Stimulated activated CD4-positive, alpha-beta T cell treated with anti-CD3 and anti-CD28 coated beads, Interleukin-1b, Interleukin-23, amount 100 ng/mL, for 4 hours (primary cell): ENCODE measurements at places on chromosomes 2 and 18.

DNA sequence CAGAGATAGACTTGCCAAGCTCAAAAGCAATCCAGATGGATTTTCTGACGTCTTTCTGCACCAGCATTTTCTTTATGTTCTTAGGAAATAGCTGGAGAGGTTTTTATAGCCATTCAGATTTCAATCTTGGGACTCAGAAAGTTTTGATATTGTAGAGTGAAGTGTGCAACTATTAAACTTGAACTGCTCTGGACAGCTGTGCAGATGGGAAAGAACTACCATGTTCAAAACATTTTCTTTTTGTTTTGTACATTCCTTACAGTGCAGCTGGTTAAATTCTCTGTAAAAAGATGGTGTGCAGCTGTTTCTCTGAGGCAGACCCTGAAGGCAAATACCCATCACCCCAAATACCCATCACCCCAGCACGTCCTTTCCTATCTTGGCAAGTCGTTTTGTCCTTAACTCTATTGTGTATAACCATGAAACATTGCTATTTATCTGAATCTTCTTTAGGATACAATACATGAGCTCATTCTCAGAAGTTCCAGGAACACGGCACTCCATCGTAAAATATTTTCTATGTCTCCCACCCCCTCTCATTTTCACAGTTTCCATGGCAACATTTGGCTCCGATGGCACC is 38.8 kb downstream of the AQP4 start:
- no peak for DNase-seq

GRCh38 chr18:23568281-23569138 is 17.8 kb downstream of the NPC1 start:
- DNase-seq: no peak

- DNase-seq: no peak
Observed at GRCh38 chr2:110688594-110689091, 10.8 kb upstream of the BUB1 start.

DNA sequence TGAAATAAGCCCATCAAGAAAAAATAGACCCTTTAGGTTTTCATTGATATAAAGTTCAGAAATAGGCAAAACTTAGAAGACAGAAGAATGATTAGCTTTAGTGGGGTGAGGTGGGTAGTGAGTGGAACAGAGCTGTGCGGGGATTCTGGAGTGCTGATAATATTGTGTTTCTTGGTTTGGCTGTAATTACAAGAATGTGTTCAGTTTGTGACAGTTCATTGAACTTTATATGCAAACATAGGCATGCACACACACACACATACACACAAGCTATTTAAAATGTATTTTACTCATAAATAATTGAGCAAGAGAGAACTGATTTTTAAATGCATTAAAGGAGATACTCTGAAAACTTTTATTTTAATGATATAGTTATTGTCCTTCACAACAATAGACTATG is 17.1 kb downstream of the ARHGAP15 start:
- DNase-seq: no peak

DNA sequence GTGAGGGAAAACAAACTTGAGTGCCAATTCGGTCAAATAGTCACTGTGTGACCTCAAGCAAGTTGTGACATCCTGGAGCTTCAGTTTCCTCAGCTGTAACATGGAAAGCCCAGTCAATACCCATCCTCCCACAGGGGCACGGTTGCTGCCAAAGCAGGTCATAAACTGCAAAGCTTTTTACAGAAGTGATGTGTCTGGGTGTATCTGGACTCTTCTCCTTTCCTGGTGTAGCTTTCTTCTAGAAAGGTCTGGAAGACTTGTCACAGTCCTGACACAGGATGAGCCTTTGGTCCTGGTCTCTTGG is 4.2 kb upstream of the AFF3 start:
- no peak for DNase-seq

- no peak for DNase-seq
Observed at GRCh38 chr2:215657844-215658243, 222.0 kb upstream of the FN1 start.

DNA sequence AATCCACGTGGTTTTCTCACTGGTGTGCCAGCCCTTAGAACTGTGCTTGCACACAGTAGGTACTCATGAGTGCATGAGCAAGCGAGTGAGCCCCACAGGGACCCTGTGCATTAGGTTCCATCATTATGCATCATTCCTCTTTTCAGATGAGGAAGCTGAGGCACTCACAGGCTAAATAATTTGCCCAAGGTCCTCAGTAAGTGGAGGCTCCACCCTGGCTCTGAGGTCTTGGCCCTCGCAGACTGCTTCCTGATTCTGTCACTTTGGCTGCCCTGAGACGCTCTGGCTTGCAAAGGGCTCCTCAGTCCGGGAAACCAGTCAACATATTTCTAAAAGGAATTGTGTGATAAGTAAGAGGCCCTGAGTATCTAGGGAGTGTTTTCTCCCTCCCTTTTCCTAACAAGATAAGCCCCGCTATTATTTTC is 71.7 kb downstream of the IL1R2 start:
- DNase-seq: no peak

- DNase-seq: no peak
Observed at GRCh38 chr2:27527182-27527581, 30.5 kb downstream of the GCKR start.

GRCh38 chr2:14632133-14632936 is at the start of gene LRATD1:
LRATD1 (plus strand) TSS chr2:14632717; CDS start chr2:14633980, 1,263 bp downstream.
- no peak for DNase-seq

DNA sequence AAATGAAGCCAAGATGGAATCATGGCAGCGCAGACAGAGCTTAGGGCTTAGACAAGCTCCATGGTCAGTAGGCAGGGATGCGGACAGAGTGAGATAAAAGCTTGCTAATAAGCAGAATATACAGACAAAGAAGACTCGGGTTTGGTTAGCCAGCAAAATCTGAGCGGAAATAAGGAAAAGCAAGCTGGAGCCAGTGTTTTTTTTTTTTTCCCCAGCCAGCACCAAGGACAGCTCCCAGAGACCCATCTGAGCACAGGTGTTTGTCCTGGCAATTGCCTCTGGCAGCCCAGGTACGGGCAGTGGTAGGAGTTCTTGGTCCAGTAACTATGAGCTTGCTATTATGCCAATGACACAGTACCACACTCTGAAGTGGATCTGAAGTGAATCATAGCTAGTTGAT is 187.6 kb downstream of the ADCYAP1 start:
- DNase-seq: no peak

GRCh38 chr2:177604271-177605065 is 211.9 kb downstream of the AGPS start:
- DNase-seq: no peak

GRCh38 chr2:129404000-129404685 is 575.3 kb upstream of the RAB6C start:
- DNase-seq: no peak

DNA sequence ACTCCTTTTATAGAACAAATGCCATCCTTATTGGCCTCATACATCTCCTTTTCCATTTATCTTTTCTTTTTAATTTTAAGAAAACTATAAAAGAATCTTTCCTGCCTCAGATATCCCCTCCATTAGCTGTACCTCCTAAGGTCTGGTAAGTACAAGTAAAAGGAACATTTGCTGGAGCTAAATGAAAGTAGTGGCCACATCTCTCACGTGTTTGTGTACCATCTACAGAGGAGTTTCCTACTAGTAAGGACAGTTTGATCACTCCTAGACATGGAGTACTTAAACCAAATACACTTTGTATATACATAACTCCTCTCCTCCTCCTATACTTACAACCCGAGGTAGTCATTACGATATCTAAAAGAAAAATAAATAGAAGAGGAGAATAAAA is 504.8 kb downstream of the LRRTM4 start:
- no peak for DNase-seq

GRCh38 chr18:3590096-3590630 is 140.2 kb downstream of the TGIF1 start:
- no peak for DNase-seq

DNA sequence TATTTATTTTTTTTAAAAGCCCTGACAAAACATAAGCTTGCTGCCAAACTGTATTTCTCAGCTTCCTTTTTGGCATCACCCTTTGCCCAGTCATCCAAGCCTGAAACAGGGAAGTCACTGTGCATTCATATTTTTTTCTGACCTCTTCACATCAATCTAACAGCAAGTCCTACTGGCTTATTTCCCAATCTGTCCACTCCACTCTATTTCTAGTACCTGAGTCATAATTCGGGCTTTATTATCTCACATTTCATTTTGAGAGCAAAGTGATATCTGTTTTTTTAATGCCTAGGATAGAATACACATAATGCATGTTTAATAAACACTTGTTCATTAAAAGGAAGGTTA is 5.1 kb downstream of the HNMT start:
- no peak for DNase-seq

GRCh38 chr2:32844253-32844652 is 102.5 kb upstream of the LTBP1 start:
- DNase-seq: no peak

DNA sequence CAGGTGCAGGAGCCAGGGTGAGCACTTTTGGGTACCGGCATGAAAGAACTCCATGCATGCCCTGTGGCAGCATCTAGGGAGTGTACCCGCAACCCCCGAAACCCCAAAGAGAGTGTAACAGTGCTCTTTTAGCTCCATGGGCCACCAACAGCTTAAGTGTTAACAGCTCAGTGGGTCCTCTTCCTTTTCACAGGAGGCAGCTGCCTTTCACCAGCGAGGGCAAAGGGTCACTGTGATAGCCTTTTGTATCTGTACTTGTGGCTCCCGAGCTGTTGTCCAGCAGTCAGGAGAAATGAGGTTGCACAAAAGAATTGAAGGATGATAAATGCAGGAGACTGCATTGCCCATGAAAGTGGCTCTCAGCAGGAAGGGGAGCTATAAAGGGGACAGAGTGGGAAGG is 1166.3 kb upstream of the ACVR2A start:
- no peak for DNase-seq

DNA sequence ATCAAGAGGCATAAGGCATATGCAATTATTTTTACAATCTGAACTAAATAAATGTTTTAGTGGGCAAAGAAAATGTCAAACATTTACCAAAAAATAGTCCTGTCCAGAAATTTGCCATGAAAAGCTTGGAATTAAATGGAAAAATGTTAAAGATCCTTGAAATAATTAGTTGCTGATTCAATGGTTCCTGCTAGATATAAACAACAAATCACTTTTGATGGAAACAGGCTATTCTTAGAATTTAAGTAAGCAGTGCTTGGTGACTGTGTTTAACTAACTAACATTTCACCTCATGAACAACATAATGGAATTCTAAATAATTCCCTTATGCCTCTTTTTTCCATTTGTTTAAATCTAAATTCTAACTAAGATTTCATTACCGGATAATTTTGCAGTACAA is 3.9 kb downstream of the RND3 start:
- DNase-seq: no peak

DNA sequence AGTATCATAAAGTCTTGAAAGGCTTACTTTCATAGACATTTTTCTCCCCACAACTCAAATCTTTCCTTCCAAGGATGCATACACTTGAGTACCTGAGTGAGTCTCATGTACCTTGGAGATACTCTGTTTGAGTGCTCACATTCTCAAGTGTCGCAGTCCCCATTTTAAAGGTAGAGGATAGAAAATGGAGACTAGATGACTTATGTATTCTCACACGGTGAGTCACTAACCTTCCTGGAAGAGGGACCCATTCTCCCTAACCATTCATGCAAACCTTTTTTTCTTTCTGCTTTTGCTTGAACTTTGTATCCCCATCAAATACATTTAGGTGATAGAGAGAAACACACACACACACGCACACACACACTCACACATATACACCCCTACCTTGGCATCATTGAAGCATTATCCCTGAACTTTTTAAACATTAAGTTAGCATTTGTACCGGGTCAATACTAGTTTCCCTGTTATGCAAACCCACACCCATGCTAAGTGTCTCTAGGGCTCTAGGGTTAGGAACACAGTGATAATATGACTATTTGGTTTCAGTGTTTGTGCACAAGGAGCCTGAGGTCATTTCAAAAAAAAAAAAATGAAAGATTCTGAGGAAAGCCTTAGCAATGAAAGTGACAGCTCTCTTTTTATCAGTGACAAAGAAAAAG is 236.2 kb downstream of the IKZF2 start:
- DNase-seq: no peak

DNA sequence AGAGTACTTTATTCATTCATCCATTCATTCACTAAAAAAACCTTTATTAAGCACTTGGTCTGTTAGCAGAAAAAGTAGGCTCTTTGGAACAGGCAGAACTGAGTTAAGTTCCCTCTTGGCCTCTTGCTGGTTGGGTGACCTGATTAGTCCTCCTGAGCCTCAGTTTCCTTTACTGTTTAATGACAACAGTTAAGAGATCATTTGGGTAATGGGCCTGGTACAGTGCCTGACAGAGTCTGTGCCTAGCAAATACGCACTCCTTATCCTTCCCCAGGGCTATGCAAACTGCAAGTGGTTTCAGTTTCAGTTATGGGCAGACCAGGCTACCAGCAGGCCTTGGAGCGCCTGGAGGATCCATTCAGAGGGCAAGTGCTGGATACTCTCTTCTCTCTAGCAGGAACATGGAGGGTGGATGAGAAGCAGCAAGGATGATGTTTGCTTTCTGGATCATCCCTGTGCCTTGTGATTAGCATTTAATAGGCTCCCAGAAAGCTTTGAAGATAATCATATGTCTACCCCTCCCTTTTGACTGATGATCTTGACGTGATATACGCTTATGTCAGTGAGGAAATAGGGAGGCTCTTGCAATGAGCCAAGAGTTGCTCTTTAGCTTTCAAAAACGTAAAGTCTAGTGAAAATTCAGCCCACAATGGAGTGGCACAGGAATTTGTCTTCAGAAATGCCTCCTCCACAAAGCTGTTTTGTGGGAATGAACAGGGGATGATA is 12.4 kb upstream of the TAF1B start:
- no peak for DNase-seq

- DNase-seq: no peak
Observed at GRCh38 chr18:55763805-55764204, 175.8 kb upstream of the TCF4 start.

GRCh38 chr18:61982475-61982874 is 89.7 kb upstream of the RNF152 start:
- DNase-seq: no peak

DNA sequence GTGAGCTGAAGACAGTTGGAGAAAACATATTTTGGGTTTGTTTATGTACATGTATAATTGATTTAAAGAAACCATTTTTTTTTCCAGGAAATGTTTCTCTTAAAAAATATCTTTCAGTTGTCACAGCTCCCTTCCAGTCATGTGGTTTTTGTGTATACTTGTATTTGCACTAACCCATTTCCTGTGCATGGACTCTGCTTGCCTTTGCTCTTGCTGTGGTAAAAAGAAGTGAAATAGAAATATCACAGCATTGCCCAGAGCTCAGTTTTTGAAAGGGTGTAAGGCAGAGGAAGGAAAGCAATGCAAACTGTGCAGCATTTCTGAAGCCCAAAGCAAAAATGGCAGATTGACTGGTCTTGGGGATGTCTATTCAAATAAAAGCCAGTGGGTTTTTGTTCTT is 10.4 kb upstream of the DOCK10 start:
- no peak for DNase-seq

DNA sequence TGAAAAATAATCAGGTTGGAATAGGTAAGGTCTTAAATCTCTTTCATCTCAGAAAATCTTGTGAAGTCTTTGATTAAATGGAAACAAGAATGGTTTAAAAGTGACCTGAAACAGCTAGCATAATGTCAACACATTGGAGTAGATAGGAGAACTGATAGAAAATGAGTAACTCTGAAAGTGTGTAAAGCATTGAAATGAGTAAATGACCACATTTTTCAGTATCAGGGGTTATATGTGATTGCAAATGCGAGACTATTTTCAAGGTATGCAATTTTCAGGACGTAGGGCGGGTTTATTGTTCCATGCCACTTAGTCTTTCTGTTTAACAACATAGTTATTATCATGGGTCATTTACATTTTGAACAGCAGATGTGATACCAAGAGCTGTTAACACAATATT is 1383.2 kb downstream of the LRP1B start:
- no peak for DNase-seq
